ENCODE measurements at places on chromosomes 16 and 17. TPM values are rescaled to one million over a fixed set of nuclear protein-coding genes. Genes with fewer than 3 reads are reported as not detected.

DNA sequence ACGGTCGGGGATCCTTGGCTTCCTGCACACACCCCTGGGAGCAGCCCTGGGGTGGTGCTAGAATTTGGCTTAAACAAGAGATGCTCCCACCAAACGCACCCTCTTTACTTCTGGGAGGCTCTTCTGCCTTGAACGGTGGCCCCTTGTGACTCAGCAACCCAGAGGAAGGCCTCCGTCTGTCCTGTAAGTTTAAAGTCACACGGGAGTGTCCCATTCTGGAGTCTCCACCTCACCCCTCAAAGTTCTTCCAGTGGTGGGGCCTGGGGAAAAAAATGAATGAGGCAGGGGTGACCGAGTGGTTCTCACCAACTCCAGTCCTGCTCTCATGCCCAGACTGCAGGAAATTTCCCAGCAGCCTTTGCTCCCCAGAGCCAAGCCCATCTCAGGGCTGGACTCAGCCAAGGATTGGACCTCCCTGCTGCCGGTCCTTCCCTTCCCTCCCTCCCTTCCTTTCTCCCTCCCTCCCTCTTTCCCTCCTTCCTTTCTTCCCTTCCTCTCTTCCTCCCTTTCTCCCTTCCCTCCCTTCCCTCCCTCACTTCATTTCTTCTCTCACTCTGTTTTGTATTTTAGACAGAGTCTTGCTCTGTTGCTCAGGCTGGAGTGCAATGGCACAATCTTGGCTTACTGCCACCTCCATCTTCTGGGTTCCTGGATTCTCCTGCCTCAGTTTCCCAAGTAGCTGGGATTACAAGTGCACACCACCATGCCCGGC, 11.4 kb downstream of the ITGAD start:
- no peak for DNase-seq

GRCh38 chr17:43880420-43880991, 26.8 kb downstream of the MPP2 start:
- peak; percentile 21 for DNase-seq

- no peak for DNase-seq
Measured at GRCh38 chr16:80103463-80103862, 437.3 kb upstream of the DYNLRB2 start.

- DNase-seq: no peak
Measured at GRCh38 chr17:72567774-72568173, 447.0 kb downstream of the SOX9 start.

- peak; percentile 81 for DNase-seq
Measured at GRCh38 chr16:84115919-84116719, 623 bp downstream of the MBTPS1 start.

- peak; percentile 90 for DNase-seq
Measured at GRCh38 chr17:30831663-30832437, at the start of gene ATAD5. Gene ATAD5, plus strand, starts transcription at chr17:30831966. Its CDS starts 382 bp downstream, at chr17:30832348.

- peak; percentile 21 for DNase-seq
Measured at GRCh38 chr17:67364847-67365737, 1.3 kb downstream of the PSMD12 start.

- no peak for DNase-seq
Measured at GRCh38 chr17:56300144-56300543, 146.9 kb downstream of the ANKFN1 start.

GRCh38 chr16:63363738-63364137, 1327.5 kb upstream of the CDH8 start:
- no peak for DNase-seq

- DNase-seq: no peak
Measured at GRCh38 chr16:13931845-13932244, 11.9 kb downstream of the ERCC4 start.

DNA sequence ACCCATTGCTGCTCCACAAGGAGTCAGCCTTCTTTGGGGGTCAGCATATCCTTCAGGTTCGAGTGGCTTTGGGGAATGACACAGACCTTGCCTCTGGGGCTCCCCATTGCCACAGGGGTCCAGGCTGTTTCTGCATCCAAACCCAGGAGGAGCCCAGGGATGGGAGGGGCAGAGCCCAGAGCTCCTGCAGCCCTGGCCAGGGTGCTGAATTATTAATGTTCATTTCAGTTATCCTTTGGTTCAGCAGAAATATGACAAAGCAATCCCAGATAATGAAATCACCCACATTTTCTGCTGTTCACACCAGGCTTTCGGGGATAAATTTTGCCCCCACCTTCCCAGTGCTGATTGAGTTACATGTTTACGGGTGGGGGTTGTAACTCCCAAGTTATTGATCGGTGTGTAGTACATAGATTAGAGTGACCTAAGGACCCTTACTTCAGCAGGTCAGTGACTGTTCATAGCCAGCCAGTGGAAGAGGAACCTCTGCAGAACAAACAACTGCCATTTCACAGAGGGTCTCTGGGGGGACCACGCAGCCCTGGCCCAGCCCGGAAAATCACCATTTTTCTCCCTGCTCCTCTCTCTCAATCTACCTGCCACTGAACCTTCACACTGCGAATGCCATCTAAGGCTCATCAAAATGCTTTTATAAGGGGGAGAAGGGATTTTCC, 240.3 kb upstream of the N4BP1 start:
- no peak for DNase-seq

GRCh38 chr17:66466840-66467367, 164.5 kb downstream of the PRKCA start:
- no peak for DNase-seq

DNA sequence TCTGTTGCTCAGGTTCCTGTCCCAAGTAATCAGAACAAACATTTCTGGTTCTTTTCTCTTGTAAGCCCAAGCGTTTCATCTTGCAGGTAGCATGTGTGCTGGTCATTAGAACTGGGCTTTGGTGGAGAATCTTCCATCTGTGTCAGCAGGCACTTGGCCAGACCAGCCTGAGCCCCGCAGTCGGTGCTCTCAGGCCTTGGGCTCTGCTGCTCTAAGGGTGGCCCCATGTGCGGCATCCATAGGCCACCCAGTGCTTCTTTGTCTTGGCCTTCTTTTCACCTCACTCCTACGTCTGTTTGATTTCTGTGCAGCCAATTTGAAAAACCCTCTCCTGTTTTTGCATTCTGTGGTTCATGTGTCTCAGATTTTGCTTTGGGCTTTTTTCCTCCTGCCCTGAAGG, 51.6 kb downstream of the PLD6 start:
- DNase-seq: no peak

DNA sequence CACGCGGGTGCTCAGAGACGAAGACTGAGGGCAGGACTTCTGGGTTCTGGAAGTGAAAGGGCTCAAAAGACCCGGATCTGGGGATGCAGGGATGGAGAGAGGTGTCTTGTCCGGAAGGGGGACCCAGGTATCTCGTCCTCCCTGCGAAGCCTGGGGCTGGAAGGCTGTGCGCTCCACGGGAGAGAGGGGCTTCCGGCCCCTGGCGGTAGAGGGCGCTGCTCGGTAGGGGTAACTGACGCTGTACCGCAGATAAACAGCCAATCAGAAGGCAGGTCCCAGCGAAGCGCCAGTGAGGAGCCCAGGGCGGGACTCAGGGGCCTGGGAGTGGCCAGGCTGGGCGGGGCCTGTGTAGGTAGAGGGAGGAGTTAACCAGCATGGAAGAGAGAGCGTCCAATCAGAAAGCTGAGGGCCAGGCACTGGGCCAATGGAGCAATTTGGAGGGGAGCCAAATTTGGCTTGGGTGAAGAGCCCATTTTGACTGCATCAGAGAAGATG, 804 bp downstream of the TGFB1I1 start:
- no peak for DNase-seq

- no peak for DNase-seq
Measured at GRCh38 chr17:17351901-17352781, 49.0 kb downstream of the NT5M start.

DNA sequence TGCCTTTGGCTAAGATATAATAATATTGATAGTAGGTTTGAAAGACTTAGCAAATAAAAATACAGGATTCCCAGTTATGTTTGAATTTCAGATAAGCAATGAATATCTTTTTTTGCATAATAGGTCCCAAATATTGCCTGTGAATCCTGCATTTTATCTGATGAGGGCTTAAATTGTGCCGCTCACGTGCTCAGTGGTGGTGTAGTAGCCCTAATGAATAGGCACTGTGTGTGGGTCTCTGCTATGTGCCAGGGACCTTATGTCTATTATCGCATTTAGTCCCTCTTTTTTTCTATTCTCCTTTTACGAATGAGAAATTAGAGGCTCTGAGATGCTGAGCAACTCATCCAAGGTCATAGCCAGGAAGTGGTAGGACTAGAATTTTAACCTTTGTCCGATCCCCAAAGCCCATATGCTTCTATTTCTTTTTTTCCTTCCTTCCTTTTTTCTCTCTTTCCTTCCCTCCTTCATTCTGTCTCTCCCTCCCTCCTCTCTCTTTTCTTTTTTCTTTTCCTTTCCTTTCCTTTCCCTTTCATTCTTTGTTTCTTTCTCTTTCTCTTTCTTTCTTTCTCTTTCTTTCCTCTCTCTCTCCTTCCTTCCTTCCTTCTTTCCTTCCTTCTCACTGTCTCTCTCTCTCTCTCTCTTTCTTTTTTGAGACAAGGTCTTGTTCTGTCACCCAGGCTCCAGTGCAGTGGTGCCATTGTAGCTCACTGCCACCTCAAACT, 47.2 kb downstream of the RGS9 start:
- no peak for DNase-seq

DNA sequence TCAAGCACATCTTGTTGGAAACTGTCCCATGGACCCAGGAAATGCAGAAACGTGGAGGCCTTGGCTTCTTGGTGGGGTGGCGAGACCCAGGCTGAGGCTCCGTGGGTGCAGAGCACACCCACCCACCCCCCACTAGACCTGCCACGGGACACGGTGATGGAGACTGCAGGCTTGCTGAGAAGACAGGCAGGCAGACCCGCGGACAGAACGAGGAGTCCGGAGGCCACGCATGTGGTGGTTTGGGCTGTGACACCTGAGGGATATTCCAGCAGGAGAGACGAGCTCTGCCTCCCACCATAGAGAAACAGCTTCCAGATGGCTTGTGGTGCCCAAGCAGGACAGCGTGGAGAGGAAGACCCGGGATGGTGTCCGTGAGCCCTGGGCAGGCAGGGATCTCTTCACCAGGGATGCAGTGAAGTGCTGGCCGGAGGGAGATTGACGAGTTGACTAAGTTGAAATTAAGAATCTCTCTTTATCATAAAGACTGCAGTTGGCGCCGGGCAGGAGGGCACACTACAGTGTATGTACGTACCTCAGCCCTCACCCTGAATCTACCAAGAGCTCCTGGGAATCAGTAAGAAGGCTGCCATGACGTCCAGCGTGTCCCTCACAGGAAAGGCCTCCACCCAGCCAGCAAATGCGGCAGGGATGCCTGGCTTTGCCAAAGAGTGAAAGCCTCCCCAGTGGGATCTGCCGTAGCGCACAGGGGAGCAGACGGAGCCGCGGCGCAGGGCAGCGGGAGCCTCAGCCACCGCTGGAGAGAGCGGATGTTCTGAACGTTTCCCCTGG, 8.2 kb downstream of the UBE2I start:
- DNase-seq: no peak

- no peak for DNase-seq
Measured at GRCh38 chr16:57798267-57798810, 4.0 kb downstream of the KIFC3 start.

- DNase-seq: no peak
Measured at GRCh38 chr17:40841246-40841645, 18.8 kb upstream of the KRT10 start.

Gene GINS3
- 1.7 TPM for polyA plus RNA-seq

Gene CACNG4
- polyA plus RNA-seq: not detected

Gene AHSP
- not detected for polyA plus RNA-seq

Gene MRTFB
- 9.9 TPM for polyA plus RNA-seq

Gene KRT33A
- polyA plus RNA-seq: not detected
